ENCODE measurements at places on chromosomes 2 and 18.

GRCh38 chr2:239443666-239444567 lies 43.1 kb upstream of the HDAC4 start:
- DNase-seq = peak; percentile 77

DNA sequence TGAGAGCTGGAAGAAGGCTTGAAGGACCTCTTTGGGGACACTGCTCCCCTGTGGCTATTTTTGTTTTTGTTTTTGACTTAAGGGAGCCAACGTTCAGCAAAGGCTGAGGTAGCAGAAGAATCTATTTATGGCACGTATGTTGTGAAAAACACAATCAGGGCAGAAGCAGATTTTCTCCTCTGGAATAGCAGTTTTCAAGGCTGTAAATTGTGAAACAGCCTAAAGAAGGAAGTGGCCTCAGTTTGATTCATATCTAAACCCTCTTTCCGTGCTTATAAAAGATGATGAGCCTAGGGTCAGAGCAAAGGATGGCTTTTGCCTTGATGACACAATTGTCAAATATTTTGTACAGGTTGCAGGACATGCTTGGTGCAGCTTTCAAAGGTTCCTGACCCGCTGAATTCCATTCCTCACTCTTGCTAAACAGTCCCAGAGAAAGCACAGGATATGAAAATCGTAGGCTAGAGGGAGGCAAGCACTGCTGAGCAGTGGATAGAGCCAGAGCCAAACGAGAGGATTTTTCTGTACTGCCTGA lies 106.2 kb upstream of the DLX2 start:
- no peak for DNase-seq

GRCh38 chr18:78813936-78814710 lies 165.5 kb upstream of the SALL3 start:
- DNase-seq = peak; percentile 79

- no peak for DNase-seq
Observed at GRCh38 chr18:58632552-58632951, 3.7 kb upstream of the ALPK2 start.

- DNase-seq = no peak
Observed at GRCh38 chr2:202877699-202878098, 6.1 kb upstream of the ICA1L start.

DNA sequence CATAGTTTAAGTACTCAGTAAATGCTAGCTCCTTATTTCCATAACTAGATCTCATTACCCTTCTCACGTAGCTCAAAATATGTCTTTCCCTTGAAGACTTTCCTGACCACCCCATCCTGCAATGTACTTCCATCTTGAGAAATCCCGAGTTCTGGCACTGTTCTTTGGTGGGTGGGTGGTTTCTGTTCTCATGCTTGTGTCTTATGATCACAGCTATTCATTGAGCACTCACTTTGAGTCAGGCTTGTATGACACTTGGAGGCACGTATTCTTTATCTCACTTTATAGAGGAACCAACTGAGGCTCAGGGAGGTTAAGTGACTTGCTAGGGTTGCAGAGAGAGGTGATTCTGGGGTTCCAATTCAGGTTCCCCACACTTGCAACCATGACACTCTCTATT lies 9.0 kb upstream of the CLIP4 start:
- no peak for DNase-seq

- no peak for DNase-seq
Observed at GRCh38 chr2:219142329-219142728, 18.3 kb downstream of the NHEJ1 start.

DNA sequence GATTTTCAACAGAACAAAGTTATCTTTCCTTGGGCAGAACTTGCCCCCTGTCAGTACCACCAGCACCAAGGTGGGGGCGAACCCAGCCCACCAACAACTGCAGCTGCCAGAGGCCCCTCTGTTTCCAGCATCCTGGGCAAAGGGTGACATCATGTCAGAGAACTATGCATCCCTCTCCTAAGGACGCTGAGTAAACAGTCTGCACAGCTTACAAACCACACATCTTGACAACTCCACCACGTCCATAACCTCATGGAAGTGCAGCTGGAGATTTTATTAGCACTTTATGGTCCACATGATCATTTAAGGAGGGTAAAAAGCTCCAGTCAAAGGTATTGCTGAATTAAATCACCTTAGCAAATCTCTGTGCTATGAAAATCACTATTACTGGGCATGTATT lies 40.4 kb downstream of the PIEZO2 start:
- no peak for DNase-seq

DNA sequence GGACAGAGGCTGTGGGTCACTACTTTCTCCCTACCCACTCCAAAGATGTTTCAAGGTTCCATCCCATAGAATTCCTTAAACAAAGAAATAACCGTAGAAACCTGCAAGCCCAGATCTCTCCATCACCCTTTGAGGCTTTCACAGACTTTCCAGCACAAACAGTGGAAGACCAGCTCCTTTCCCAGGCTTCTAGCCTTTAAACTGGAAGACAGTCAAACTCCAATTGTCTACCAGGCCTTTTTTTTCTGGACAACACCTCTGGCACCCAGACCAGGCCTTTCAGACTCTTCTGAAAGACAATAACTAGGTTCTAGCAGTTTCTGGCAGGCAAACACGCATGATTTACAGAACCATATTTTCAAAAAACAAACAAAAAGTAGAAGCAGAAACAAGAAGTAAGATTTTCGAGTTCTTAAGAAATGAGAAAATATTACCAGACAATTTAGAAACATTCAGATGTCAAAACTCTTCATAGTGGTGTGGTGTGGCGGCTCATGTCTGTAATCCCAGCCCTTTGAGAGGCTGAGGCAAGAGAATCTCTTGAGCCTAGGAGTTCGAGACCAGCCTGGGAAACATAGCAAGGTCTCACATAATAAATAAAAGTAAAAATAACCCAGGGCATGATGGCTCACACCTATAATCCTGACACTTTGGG lies 106.8 kb upstream of the MSH2 start:
- DNase-seq = no peak

GRCh38 chr2:187478719-187479118 lies 30.7 kb upstream of the CALCRL start:
- no peak for DNase-seq

DNA sequence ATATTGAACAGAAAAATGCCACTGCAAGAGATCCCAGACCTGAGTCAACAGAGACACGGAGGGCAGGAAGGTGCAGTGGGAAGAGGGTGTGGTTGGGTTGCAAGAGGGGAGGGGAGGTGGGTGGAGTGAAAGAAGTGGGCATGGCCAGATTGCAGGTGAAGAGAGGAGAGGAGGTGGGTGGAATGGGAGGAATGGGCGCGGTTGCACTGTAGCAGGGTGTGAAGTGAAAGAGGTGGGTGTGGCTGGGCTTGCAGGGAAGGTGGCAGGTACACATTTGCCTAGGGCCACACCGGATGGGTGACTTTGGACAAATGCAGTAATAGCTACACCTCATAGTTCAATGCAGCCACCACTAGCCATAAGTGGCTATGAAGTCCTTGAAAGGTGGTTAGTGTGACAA lies 71.1 kb downstream of the DOCK10 start:
- DNase-seq = no peak

Measured in posterior vena cava (tissue), 2 donors.